ENCODE measurements at places on chromosomes 11 and 22.
A peak's percentile ranks its signal among the peaks of the same experiment; 100 is the strongest.

- DNase-seq, result no peak
These were observed 758 bp downstream of the PDXP start for GRCh38 chr22:37659066-37659896.

GRCh38 chr22:37260155-37260795 lies 16.2 kb upstream of the RAC2 start:
- DNase-seq, result no peak

GRCh38 chr22:50599816-50600455 lies 657 bp upstream of the MAPK8IP2 start:
- DNase-seq, result peak; percentile 44

GRCh38 chr11:57873196-57873911 lies 111.8 kb downstream of the CTNND1 start:
- DNase-seq, result no peak

GRCh38 chr11:108754901-108755625 lies 90.2 kb downstream of the DDX10 start:
- no peak for DNase-seq

DNA sequence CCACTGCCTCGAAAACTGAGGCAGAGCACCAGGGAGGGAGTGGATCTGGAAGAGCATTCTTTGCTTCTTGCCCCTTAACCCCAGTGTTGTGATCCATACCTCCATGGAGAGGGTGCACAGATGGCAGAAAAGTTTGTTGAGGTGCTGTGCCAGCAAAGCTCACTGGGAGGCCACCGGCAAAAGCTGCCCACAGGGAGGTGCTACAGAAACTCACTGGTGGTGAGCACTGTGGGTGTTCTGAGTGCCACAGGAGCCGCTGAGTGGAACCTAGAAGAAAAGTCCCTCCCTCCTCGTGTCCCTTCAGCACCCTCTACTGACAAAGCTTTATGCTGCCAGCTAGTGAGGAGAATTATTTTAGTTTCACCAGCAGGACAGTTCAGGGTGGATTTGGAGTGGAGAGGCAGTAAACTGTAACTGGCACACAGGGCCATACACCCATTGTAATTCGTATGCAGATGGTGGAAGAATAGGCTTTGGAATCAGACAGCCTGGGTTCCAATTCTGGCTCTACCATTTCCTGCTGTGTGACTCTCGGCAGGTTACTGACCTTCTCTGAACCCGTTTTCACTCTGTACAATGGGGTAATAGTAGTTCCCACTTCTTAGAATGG lies 84.6 kb downstream of the SWAP70 start:
- peak; percentile 40 for DNase-seq

DNA sequence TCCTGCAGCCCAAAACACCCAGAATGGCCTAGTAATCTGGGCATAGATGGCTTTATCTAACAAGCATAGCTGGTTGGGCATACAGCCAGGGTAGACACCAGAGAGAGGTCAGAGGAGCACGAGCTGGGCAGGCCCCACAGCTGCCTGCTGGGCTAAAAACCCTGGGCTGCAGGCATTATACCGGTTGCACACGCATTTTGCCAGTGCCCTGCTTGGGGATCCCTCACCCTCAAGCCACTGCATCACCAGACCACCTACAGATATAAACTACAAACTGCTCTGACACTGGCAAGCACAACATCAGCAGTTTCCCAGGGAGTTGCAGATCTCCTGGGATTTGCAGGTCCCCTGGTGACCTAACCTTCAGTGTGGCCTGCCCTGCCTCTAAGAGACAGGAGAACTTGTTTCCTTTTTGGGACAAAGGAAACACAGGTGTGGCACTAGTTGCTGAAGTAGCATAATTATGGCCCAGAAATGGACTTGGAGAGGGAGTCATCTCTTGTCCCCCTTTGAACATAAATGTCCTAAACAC lies 79.1 kb upstream of the SC5D start:
- no peak for DNase-seq

- DNase-seq, result no peak
These were observed 59.7 kb downstream of the PDGFD start for GRCh38 chr11:104104201-104104600.

GRCh38 chr11:100932474-100933100 lies 197.0 kb downstream of the PGR start:
- no peak for DNase-seq

GRCh38 chr11:108886660-108887009 lies 221.8 kb downstream of the DDX10 start:
- no peak for DNase-seq

DNA sequence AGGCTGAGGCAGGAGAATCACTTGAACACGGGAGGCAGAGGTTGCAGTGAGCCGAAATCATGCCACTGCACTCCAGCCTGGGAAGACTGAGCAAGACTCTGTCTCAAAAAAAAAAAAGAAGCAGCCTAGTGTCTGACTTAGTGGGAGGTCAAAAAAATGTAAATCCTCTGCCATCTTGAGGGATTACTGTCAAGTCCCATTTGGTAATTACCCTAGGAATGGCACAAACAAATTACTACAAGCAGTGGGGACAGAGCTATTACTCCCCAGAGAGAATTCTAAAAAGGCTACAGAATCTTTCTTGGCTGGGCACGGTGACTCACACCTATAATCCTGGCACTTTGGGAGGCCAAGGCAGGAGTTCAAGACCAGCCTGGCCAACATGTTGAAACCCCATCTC lies 3.8 kb downstream of the SERPING1 start:
- no peak for DNase-seq

DNA sequence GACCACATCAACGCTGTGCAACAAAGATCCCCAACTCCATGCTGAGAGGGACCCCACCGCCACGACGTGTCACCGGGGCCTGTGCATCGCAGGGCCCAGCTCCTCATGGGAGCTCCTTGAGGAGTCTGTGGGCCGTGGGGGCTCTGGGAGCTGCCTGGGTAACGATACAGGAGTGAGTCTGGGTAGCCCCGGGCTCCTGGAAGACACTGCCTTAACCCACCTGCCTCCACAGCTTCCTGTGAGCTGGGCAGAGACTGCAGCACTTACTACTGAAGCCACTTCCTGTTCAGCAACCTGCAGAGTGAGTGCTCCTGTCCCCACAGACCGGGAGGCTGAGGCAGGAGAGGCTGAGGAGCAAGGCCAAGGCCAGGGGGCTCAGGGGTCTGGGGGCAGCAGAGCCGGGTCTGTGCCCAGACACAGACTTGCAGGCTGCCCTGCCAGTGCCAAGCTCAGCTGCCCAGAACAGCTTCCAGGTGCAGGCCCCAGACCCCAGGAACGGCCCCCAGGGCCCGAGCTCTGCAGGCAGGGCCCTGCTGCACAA lies 226.7 kb downstream of the BRD1 start:
- no peak for DNase-seq

DNA sequence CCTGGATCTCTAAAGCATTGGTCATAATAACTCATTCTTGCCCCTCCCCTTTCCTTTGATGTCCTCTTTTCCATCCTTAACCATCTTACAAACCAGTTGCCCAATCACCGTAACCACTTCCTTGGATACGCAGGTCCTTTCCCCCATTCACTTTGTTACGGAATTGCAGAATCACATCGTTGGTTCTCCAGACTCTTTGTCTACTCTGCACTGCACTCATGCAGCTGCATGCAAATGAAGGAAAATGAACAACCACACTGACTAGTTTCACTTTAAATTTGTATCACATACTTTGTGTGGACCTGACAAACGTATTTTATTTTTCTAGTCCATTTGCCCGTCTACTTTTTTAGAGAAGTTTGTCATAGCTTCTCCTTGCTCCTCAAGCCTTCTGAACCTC lies 69.9 kb downstream of the SLC5A12 start:
- no peak for DNase-seq

DNA sequence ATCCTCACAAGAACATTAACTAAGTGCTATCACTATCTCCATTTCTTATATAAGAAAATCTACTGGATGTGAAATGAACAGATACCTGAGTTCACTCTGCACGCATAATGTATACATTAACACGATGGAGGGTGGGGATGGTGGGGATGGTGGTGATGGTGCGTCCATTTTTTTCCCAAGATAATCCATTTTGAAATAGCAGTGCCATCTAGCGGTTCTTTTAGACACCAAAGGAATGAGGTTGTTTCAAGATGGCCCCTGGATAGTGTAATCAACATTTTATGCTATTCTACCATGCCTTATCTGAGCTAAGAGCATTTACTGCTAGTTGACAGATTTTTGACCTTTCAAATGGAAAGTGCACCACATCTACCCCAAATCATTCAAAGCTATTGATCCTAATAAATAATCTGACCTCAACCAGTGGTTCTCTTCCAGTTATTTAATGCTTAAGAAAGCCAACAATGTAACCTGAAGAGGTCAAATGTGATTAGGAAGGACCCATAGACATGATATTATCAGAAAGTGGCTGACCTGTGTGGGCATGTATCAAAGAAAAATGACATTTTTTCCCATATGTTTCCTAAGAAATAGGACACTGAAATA lies 714.7 kb upstream of the TENM4 start:
- no peak for DNase-seq

- no peak for DNase-seq
These were observed 54.4 kb upstream of the DRD2 start for GRCh38 chr11:113529606-113530005.

GRCh38 chr11:61553373-61554171 lies 27.3 kb downstream of the SYT7 start:
- DNase-seq, result no peak

- DNase-seq, result no peak
These were observed 229.3 kb downstream of the BRD1 start for GRCh38 chr22:49598338-49598737.

GRCh38 chr11:64316672-64317324 lies 561 bp downstream of the TRMT112 start:
- peak; percentile 30 for DNase-seq

DNA sequence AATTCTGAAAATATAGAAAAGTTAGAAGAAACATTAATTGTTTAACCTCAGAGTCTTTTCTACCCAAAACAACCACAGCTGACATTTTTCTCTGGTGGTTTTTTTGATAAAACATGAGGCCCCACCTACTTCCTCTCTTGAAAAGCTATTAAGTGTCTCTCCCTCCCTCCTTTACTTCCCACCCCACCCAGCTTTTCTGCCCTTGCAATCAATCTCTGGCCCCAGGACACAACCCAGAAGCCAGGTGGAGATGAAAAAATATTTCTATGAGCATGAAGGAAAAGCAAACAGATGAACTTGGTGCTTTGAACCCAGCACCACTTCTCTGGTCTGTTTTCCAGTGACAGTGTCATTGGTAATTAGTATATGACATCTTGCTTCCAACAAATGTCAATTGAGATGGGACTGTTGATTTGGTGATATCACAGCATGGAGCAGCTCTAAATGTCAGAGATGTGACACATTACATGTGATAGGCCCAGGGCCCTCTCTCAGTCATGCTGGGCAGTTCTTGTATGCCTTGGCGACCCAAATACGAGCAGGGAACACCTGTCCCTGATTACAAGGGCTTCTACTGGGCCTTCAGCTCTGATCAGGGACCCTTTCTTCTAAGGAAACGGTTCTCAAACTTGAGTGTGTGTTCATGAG lies 23.9 kb upstream of the TMPRSS13 start:
- DNase-seq, result no peak

GRCh38 chr22:48702573-48703264 lies 1125.0 kb downstream of the BRD1 start:
- no peak for DNase-seq

GRCh38 chr11:95466416-95466815 lies 235.4 kb upstream of the SESN3 start:
- DNase-seq, result no peak

GRCh38 chr11:59573216-59573615 lies 42.4 kb downstream of the OSBP start:
- DNase-seq, result no peak

GRCh38 chr11:102111011-102111786 lies 952 bp downstream of the YAP1 start:
- no peak for DNase-seq

GRCh38 chr22:35301372-35301874 lies 1.7 kb downstream of the TOM1 start:
- DNase-seq, result no peak

DNA sequence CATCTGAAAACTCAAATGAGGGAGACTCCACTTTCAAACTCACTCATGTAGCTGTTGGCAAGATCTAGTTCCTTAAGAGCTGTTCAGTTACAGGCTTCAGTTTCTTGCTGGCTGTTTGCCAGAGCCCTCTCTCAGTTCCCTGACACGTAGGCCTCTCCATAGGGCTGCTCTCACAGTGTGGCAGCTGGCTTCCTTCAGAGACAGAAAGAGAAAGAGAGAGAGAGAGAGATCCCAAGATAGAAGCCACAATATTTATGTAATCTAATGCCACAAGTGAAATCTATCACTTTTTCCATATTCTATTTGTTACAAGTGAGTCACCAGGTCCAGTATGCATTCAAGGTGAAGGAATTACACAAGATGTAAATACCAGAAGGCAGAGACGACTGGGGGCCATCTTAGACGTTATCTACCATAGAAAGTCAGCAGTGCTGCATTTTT lies 168.8 kb downstream of the RCN1 start:
- no peak for DNase-seq

Measured in activated CD4-positive, alpha-beta T cell treated with anti-CD3 and anti-CD28 coated beads, Interleukin-2, amount 50 U/mL, for 4 hours (primary cell).